ENCODE measurements at places on chromosomes 6 and 20.

DNA sequence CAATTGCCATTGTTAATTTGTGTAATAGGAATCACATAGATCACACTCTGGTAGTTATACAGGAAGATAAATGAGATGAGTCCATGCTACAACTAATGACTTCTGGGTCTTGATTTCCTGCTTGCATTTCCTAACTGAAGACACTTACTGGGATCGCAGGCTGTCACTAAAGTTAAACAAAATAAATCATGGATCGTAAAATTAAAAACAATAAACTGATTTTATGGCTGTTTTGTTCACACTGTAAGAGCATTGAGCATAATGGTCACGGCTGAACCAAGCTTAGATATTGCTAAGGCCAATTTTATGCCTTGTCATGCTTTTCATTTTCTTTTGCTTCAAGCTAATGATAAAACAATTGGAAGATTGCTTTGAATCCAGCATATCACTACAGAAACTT lies 332.5 kb upstream of the CITED2 start:
- no peak for DNase-seq

DNA sequence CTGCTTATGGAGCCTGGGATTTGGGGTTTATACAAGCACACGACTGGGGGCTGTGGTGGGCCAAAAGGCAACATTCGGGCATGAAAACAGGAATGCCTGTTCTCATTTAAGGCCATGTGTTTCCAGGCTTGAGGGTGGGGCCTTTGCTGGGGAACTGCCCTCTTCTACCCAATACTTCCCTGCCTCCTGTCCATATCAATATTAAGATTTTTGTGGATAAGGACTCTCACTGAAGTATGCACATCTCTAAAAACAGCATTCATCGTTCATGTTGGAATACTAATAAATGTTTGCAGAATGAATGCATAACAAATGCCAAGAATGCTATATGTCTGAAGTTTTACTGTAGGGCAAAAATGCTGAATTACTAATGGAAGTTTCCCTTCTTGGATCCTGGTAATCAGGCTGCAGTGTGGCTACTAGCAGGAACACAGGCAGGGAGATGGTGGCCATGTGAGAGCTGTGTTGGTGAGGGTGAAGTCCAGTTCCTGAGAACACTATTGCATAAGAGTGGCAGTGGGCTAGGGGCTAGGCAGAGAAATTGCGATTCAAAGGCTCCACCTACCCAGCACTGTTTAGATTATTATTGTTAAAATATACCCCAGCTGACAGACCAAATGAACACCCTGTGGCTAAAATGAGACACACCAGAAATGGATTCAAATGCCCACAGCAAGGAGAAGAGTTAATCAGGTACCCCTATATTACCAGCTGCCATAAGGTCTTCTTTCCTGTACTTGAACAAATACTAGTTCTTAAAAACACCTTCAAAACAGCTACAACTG lies 644.3 kb downstream of the EPM2A start:
- DNase-seq = no peak

DNA sequence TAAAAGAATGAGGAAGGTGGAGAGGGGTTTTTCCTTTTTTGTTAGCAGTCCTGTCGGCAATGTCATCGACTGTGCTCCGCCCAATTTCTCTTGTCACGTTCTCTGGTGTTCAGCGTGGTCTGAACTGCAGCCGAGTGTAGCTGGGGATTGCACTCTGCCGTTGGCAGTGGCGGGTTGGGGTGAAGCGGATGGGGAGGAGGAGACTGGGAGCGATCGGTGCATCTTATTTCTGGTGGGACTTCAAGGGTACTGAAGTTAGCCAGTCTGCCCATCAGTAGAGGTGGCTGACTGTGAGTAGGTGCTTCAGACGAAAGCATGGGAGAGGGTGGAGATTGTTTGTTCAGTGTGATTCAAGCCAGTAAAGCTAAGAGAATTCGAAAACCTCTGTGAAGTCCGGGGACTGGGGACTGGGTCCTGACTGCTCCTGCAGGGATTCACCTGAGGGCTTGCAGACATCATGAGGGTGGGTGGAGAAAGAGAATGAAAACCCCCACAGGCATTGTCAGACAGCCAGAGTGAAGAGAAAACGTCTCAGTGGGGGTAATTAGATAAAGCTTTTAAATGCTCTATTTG lies 5.1 kb downstream of the RREB1 start:
- no peak for DNase-seq

DNA sequence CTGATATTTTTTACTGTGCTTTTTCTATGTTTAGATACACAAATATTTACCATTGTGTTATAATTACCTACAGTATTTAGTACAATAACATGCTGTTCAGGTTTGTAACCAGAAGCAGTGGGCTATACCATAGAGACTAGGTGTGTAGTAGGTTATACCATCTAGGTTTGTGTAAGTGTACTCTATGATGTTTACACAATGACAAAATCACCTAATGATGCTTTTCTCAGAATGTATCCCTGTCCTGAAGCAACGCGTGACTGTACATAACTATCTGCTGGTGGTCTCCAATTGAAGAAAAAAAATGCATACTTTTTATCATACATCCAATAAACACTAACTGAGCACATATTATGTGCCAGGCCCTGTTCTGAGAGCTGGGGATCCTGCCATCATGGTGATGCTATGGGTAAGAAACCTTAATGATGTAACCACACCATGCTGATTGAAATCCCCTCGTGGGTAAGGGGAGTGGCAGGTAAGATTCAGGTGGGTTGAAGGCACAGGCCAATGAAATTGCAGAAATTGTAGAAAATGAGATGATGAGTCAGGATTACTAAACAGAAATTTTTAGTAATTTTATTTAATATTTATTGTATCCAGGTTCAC lies 76.8 kb downstream of the FYN start:
- no peak for DNase-seq

DNA sequence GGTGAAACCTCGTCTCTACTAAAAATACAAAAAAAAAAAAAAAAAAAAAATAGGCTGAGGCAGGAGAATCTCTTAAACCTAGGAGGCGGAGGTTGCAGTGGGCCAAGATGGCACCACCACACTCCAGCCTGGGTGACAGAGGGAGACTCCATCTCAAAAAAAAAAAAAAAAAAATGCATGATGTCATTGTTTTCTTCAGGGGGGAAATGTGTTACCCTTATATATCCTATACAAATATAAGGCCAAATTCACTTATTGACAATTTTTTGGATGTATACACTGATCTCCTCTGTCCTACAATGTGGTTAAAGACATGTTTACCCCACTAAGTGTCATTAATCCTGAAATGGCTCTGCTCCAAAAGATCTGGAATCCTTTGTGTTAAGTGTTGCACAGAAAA lies 73.1 kb downstream of the TPBG start:
- no peak for DNase-seq

DNA sequence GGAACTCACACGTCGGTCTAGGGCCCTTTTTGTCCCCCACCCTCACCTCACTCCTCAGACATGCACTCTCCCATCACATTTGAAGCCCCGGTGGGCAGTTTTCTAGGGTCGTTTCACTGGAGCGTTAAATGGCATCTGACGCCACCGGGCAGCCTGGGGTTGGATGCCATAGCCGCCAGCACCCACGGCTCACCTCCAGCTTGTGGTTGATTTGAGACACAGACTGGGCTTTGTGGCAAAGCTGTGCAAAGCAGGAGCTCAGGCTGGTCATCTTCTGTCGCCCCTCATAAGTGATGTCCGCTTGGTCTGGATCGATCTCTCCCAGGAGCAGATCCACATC lies 530 bp downstream of the GOPC start:
- no peak for DNase-seq

DNA sequence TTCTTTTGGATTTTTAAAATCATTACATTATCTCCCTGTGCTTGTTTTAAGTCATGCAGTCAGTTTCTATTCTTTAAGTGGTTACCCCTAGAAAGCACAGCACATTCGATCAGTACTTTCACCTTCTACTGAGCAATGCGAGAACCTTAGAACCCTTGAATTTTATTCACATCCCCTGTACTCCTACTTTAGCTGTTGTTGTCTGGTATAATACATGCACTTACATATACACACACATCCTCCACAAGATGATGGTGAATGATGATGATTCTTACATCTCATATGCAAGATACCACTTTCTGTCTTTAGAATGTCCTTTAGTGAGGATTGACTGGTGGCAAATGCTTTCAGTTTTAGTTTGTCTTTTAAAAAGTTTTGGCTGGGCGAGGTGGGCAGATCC lies 5.7 kb downstream of the CDC40 start:
- DNase-seq = no peak

DNA sequence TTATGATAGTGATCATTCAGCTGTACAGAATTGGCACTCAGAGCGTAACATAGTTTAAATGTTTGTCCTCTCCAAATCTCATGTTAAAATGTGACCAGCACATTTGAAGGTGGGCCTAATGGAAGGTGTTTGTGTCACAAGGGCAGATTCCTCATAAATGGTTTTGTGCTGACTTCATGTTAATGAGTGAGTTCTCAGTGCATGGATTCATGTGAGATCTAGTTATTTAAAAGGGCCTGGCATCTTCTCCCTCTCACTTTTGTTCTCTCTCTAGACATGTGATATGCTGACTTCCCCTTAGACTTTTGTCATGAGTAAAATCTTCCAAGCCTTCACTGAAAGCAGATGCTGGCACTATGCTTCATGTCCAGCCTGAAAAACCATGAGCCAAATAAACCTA lies 452.4 kb upstream of the PTCHD4 start:
- DNase-seq = no peak

GRCh38 chr20:49323622-49324238 lies 45.9 kb upstream of the ZNFX1 start:
- DNase-seq = no peak

DNA sequence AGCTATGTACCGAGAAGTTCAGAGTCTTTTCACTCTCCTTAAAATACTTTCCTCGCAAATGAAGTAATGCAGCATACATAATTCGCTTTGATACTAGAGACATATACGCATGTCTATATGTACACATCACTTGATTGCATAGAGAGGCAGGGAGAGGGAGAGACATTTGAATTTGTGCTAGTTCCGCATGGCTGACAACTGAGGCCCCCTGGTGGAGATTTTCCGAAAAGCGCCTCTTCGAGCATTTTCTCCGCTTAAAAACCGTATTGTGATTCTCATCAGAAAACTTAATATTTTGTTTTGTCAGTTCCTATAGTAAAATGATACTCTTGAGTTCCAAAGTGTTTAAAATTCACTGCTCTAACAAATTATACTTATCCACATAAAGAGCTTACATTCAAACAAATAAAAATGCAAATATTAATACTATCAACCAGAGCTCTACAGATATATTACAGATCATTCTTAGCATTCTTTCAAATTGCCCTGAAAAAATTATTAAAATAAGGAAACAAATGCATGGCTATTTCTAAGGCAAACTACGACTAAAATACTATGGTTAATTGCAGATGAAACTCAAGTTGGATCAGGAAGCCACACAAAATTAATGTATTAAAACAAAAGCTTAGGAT lies 637 bp downstream of the MYLK4 start:
- DNase-seq = no peak

DNA sequence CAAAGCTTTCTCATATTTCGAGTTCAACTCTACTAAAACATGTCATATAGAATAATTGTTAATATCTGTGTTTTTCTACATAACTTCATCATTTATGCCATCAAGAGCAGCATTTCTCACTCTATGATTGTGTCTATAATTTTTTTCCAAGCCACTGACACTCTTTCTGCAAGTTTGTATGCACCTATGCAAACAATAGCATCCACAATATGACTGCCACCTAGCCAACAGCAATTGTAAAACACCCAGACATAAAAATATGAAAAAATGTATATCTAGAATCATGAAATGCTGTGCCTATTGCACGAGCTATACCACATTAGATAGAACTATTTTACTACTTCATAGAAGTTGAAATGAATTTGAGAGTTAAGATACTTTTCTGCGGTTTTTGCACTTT lies 286.5 kb upstream of the MARCKS start:
- no peak for DNase-seq

GRCh38 chr6:144519426-144519825 lies 234.3 kb downstream of the UTRN start:
- DNase-seq = no peak

- no peak for DNase-seq
Observed at GRCh38 chr20:6703656-6704055, 63.8 kb upstream of the BMP2 start.

GRCh38 chr20:50670126-50670862 lies 21.0 kb downstream of the RIPOR3 start:
- no peak for DNase-seq

- no peak for DNase-seq
Observed at GRCh38 chr6:37882724-37883413, 63.3 kb downstream of the ZFAND3 start.

Data from vagina (tissue), 2 donors.